ENCODE measurements at places on chromosomes 3 and 15.

- DNase-seq: no peak
Observed at GRCh38 chr3:161673866-161674265, 177.3 kb downstream of the OTOL1 start.

DNA sequence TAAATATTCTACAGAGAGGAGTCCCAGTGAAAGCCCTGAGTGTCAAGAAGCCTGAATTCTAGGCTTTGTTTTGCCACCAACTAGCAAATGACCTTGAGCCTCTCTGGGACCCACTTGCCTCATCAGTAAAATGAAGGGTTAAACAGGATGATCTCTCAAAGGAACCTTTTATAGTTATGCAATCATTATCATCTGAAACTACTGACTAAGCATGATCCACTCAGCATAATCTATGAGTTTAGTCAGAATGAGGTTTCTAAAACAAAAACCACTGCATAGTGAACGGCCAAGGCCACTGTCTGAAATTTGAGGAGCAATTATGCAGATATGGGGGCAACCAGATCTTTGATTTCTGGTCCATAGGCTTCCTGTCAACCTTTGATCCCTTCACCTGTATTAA lies 319.0 kb downstream of the MECOM start:
- no peak for DNase-seq

- DNase-seq: no peak
Observed at GRCh38 chr3:6805236-6805635, 55.7 kb upstream of the GRM7 start.

- DNase-seq: no peak
Observed at GRCh38 chr3:49456466-49456865, 13.6 kb upstream of the DAG1 start.

DNA sequence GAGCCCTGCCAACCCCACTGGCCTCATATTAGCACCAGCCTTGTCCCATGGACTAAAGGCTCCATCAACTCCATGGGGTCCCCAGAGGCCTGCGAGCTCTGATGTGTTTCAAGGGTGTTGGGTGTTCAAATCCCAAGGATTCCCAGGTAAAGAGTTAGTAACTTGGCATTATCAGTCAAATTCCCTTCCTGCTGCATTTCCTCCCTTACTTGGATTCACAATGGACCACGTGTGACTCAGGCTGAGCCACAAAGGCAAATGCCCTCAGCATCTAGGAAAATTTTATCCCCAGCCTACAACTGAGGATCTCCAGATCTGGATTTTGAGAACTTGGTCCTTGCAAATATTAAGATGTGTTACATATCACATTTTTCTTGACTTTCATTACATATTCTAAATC lies 58.8 kb downstream of the GADL1 start:
- DNase-seq: no peak

GRCh38 chr3:44058022-44058867 lies 183.4 kb upstream of the TOPAZ1 start:
- no peak for DNase-seq

DNA sequence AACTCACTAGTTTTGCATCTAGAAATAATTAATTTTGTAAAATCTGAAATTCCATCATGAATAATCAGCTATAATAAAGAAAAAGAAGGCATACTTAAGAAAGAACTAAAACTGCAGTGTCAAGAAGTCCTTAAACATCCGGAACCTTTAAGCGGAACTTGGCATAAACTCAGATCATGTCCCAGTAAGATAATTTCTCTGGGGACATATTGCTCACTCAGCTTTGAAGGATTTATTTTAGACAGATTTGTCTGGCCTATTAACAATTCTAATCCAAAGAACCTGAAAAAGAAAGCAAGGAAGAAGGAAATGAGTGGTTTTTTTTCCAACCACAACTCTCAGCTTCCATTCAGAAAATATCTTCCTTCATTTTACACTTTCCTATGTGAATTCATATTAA lies 850.3 kb downstream of the ROBO1 start:
- DNase-seq: peak; percentile 63

DNA sequence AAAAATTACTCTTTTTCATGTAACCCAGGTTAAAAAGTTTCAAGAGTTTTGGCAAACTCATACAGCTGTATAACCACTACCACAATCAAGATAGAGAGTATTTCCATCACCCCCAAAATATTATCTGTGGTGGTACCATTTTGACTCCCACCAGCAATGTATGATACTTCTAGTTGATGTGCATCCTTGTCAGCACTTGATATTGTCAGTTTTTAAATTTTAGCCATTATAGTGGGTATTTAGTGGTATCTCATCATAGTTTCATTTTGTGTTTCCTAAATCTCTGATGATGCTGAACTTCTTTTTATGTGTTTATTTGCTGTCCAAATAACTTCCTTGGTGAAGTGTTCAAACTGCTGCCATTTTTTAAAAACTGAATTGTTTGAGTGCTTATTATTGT lies 14.6 kb downstream of the CTDSPL start:
- DNase-seq: no peak

DNA sequence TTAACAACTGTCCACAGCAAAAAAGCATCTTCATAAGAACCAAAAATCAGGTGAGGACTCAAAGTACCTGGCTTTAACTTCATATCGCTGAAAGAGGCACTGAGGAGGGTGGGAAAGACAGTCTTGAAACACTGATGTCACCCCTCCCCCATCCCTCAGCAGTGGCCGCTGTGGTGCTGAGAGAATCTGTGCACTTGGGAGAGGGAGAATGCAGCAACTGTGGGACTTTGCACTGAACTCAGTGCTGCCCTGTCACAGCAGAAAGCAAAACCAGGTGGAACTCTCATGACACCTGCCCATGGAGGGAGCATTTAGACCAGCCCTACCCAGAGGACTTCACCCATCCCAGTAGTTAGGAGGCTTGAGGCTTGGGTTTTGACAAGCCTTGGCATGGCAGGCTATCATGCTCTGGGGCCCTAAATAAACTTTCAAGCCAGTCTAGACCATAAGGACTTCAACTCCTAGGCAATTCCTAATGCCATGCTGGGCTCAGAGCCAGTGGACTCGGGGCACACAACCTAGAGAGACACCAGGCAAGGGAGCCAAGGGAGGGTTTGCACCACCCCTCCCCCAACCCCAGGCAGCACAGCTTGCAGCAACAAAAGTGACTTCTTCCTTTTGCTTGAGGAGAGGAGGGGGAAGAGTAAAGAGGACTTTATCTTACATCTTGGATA lies 6.1 kb upstream of the ZSCAN2 start:
- no peak for DNase-seq
